ENCODE measurements at places on chromosomes 11 and 22.

GRCh38 chr11:109858152-109858551 is 235.0 kb upstream of the ZC3H12C start:
- DNase-seq = no peak

DNA sequence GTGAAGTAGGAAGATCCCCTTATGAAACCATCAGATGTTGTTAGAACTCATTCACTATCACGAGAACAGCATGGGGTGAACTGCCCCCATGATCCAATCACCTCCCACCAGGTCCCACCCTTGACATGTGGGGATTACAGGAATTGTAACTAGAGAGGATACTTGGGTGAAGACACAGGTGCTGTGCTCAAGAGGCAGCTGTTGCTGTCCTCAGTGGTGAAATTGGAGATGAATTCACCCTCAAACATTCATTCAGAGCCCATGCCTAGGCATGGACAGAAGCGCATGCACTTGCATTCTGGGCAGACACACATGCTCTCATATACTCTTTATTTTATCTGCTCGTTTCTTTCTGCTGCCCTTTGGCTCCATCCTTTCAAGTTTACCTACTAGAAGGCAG is 385.0 kb downstream of the INSC start:
- no peak for DNase-seq

DNA sequence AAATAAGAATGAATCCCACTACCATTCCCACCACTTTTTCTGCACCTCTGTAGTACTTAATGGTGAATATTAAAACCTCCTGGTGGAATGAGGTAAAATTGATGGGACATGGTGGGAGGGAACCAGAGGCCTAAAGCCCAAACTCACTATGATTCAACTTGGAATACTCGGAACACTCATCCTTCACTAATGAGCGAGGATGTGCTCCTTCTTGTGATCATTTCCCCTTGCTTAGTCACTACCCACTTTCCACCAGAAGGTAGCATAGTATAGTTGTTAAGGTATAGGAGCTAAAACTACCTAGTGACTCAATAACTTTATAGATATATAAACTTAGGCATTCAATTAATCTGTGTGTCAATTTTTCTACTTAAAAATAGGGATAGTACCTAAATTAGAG is 728.9 kb downstream of the OPCML start:
- DNase-seq = peak; percentile 9

DNA sequence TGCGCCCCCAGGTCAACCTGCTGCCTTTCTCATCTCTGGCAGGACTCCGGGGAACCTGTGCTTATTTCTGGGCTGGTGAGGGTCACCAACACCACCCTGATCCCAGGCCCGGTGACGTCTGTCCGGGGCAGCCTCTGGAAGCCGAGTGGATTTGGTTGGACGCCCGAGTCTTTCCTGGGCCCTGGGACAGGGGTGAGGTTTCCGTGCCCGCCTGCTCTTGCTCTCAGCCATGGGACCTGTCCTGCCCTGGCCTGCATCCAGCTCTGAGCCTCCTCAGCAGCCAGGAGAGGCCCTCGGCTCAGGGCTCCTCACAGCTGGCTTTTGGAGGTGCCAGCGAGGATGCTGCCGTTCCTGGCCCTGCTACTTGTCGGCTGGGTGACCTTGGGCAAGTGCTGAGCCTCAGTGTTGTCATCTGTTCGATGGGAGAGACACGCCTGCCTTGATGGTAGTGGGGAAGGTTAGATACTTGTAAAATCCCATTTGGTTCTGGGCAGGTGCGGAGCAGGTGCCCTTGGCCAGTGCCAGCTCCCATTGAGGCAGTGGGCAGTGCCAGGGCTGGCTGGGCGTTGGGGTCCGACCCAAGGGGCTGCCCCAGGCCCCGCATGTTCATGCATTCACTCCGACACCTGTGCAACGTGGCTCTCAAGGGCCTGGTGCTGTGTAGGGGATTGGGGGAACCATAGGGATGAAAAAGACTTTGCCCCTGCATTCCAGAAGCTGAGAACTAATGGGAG is 58.9 kb upstream of the THY1 start:
- no peak for DNase-seq

DNA sequence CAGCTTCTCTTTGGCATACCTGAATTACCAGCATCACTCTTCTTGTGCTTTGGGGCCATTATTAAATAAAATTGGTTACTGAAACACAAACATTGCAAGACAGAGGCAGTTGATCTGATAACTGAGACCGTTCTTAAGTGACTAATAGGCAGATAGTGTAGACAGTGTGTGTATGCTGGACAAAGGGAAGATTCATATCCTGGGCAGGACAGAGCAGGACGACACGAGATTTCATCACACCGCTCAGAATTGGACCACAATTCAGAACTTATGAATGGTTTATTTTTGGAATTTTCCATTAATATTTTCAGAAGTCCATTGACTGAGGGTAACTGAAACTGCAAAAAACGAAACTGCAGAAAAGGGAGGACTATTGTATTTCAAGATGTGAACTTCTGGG is 68.6 kb downstream of the LDLRAD3 start:
- no peak for DNase-seq

DNA sequence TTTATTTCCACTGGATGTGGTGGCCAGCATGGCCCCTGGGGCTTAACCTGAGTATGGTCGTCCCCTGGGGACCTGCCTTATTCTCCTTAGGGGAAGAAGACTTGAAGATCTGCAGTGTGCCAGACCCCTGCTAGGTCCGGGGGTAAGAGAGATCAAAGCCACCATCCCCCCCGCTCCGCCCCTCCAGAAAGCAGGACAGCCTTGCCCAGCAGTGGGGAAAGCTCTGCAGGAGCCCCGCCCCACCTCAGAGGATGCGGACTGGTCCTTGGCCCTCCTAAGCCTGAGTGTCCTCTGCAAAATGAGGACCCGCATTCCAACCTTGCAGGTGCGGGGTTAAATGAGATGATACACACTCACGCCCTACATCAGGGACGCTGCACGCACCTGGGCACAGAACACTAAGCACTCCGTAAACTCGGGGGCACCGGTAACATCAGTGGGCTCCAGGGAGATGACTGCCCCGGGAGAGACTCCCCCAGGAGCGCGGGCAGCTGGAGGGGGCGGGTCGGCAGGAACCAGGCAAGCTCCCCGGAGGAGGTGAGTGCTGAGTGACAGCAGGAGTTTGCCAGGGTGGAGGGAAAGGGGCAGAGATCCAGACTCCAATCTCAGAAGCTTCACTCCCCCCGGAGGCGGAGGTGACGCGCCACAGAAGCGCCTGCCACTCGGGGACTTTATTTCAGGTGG is 564 bp upstream of the ANO1 start:
- DNase-seq = no peak

DNA sequence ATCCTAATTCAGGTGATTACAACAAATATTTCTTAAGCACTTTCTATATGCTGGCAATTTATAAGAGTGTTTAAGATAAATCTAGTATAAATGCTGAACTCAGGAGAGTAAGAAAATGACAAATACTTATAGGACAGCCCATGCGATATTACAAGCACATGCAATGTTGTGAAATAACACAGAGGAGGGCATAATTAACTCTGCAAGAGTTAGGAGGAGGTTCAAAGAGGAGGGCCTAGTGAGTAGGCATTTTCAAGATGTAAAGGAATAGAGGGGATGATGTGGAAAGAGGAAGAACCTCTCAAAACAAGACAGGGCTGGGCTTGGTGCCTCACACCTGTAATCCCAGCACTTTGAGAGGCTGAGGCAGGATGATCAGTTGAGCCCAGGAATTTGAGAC is 37.1 kb upstream of the IL17RA start:
- no peak for DNase-seq

DNA sequence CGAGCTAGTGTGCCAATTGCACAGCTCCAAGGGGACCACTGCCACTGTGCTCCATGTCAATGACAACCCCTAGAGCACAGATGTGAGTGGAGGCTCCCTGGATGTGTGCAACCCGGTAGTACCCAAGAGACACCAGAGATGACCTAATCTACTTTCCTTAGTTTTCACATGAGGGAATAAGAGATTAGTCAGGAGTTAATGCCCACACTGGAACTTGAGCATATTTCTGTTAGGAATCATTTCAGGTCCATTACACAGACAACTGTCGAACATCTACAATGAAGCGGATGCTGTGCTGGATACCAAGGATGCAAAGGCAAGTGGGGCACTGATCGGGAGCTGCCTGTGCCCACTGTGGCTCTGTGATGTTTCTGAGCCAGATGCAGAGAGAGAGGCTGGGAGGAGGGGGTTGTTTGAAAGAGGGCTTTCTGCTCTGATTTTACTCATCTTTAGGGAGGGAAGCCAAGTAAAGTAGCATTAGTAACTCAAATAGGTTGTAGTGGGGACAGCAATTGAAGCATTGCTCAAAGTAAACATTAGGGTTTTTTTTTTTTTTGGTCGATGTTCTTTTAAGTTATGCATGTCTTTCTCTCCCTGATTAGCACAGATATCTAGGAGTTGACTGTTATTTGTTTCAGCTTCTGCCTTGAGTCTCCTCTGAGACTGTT is 82.5 kb upstream of the SORL1-AS1 start:
- no peak for DNase-seq

DNA sequence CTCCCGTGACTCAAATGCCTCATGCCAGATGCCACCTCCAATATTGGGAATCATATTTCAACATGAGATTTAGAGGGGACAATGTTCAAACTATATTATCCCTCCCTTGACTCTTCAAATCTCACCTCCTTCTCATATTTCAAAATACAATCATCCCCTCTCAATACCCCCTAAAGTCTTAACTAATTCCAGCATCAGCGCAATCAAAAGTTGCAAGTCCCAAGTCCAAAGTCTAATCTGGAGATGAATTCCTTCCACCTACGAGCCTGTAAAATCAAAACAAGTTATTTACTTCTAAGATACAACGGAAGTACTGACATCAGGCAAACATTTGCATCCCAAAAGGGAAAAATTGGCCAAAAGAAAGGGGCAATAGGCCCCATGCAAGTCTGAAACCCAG is 67.2 kb upstream of the SC5D start:
- DNase-seq = no peak

DNA sequence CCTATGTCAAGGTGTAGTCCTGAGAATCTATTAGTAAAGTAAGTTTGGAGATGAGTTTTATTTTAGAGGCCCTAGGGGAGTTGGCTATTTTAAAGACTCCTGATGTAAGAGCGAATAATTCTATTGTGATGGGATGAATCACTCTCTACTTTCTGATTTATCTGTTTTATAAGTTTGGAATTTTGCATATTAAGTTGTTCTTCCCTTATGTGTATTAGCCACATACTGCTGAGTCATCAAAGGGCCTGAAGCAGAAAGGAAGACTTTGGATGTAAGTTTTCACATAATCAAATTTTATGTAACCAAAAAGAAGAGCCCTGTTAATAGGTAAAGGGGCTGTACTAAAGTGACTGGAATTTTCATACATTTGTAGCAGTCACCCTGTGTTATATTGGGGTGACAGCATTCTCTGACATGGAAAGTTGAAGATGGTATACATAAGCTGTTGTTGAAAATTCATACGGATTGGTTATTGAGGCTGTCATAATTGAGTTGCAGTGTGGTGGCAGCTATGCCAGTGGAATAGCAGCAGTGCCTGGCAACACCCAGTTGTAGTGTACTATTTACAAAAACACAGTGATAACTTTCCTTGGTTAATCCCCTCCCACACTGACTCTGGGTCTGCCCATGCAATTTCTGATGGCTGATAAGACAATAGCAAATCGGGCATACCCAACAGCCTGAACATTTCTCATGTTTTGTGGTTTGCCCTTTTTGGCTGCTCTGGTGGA is 90.6 kb upstream of the NTM start:
- DNase-seq = no peak

DNA sequence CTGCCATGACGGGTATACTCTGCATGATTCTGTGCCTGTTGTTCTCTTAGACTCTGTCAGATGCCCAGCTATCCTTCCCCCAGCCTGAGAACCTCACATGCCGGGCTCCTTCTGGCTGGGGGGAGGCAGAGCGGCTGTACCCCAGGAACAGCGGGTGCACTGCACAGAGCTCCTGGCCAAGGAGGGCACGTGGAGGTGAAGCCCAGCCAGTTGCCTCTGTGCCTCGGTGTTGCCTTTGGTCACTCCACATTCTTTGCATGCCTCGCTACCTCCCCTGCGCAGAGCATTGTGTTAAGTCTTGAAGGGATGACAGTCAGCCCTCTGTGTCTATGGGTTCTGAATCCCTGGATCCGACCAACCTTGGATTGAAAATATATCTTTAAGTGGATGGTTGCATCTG is 77.7 kb downstream of the FEZ1 start:
- DNase-seq = no peak

- DNase-seq = peak; percentile 77
These were observed 728 bp downstream of the FANCF start for GRCh38 chr11:22624742-22625447.

- DNase-seq = no peak
These were observed 13.8 kb upstream of the P2RY6 start for GRCh38 chr11:73258104-73259035.

- DNase-seq = no peak
These were observed 60.9 kb upstream of the CLMP start for GRCh38 chr11:123255909-123256308.

GRCh38 chr22:39655831-39656230 is 85.3 kb downstream of the CACNA1I start:
- DNase-seq = no peak

DNA sequence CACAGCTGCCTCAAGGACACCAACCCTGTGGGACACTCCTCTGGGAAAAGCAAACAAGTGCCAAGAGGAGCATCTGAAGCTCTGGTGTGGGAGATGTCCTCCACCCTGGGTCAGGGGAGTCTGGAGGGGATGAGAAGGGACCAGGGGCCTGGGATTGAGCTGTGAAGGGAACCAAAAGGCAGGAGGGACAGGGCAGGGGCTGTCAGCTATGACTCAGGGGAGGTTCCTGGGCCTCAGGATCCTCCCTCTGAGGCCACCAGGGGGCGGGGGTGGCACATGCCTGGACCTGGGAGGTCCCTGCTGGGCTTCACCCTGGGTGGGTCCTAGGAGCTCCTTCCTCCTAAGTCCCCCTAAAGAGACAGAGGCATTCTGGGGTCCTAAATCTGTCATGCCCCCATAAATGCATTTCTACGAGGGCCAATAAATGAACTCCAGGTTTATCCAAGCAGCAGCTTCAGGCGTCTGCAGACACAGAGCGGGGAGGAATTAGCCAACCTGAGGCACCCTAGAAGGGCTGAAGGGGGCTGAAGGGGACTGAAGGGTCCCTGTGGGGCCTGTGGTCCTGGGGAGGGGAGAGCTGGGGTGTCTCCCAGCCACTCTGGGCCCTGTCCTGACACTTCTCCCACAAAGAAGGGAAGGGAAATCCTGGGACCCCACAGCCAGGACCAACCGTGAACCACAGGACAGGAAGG is 31.9 kb upstream of the IGLL5 start:
- peak; percentile 12 for DNase-seq
